DMS79 treated with DMSO at 0.1 percent for 48 hours (cell line): ENCODE measurements at places on chromosomes 12 and 14.

GRCh38 chr12:64999148-64999425 lies 122.0 kb downstream of the WIF1 start:
- no peak for DNase-seq

DNA sequence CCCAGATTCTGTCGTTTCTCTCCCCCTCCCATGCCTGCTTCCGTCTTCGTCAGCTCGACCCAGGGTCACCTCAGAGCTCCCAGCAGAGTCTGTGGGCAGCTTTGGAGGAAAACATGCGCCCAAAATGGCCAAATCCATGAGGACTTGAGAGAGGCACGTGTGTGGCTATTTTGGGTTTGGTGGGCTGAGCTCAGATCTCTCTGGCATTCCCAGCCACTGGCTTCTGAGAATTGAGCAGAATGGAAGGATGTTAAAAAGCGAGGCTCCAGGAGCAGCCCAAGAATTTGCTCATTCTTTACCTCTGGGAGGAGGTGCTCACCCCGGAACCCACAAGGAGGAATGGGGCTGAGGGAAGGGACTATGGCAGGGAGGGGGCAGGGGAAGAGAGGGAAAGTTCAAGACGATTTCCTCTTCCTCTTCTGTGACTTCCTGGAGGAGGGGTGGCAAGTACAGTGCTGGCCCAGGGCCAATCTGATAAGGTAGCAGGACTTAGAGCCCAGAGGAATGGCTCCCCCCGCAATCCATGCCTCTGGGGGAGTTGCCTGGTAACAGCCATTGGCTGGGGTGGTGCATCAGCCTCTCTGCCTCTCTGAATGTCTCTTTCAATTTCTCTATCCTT lies 20.1 kb downstream of the TSPAN9 start:
- DNase-seq: peak; percentile 79

- DNase-seq: no peak
Observed at GRCh38 chr12:20415641-20416040, 47.3 kb downstream of the PDE3A start.

- no peak for DNase-seq
Observed at GRCh38 chr14:74400031-74400685, 25.9 kb downstream of the SYNDIG1L start.

DNA sequence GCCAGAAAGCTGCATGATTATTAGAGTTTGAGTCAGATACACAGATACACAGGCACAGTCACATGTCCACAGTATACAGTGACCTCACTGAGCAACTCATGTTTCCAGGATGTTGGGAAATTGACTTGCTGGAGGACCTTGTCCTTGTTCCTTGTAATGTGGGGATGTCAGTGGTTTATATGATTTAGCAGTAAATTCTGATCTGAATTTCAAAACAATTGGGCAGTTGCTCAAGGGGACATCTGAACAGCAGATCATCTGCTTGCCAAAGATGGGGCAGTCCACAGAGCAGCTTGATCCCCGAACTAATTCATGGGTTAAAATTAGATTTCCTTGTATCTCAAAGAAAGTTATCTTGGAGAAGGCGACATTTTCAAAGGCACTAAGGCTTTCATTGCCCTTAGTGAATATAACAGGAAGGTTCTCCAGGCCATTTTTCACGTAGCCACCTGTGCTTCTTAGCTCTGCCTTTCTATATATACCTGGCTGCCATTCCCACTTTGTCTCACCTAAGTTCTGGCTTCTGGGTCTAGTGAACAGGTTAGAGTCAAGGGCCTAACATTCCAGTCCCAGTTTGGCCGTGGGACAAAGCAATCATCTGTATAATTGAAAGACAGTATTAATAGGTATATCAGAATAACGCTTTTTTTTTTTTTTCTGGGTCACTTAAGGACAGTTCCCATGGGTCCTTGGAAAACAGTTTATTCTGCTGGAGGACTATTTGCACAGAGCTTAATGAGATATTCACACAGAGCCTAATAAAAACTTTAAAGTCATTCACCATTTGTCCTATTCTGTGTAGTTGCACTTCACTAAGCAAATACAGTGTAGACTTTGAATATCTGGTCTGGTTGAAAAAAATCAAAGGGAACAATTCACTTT lies 64.9 kb upstream of the STRN3 start:
- DNase-seq: peak; percentile 94

GRCh38 chr12:34396861-34397590 lies 374.7 kb downstream of the ALG10 start:
- no peak for DNase-seq

DNA sequence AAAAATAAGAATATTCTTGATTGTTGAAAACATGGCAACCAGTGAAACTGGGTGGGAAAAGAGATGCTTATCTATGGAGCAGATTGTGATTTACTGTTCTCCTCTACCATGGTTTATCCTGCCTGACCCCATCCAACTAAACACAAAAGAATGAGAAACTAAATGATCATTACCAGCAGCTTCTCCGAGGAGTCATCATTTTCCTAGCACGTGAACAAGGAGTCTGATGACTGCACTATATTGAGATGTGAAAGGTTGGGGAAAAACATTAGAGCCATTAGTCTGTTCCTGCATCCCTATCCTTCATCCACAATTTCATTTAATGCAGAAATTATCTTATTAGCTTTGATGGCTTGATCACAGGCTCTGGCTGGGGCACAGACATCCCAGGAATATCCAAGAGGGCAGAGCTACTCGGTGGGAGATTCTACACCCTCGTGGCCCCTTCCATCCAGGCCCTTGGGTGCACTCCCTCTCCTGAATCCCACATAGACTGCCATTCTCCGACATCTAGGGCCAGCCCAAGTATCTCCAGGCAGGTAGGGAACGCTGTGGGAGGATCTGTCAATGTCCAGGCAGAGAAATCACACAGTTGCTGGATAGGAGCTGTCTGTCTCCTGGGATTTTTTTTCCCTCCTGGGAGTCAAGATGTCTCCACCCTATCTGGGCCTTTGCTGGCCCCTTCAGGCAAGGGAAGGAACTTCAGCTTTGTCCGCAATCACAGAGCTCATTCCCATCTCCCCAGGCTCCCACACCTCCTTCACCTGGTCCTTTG lies 43.3 kb upstream of the DHRS4 start:
- peak; percentile 22 for DNase-seq

GRCh38 chr12:14771651-14772137 lies 31.6 kb downstream of the WBP11 start:
- peak; percentile 29 for DNase-seq

- DNase-seq: peak; percentile 51
Observed at GRCh38 chr12:15244341-15244740, 23.1 kb upstream of the RERG start.

- DNase-seq: no peak
Observed at GRCh38 chr14:103562179-103562428, 353 bp downstream of the BAG5 start.

DNA sequence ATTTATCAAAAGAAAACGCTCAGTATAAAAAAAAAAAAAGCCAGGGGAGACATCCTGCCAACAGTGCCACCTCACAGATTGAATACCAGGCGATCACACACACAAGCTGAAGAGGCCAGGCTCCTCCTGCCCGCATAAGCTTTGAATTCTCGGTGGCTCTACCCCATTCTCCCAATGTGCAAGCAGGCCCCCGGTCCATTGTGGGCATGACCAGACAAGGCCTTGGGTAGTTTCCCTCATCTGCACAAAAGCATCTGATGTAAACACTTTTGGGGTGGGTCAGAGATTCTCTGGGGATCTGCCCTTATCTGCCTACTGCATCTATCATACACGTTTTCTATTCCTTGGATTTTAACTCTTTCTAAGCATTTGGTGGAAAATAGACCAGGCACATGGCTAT lies 16.2 kb downstream of the KLRF2 start:
- DNase-seq: no peak

DNA sequence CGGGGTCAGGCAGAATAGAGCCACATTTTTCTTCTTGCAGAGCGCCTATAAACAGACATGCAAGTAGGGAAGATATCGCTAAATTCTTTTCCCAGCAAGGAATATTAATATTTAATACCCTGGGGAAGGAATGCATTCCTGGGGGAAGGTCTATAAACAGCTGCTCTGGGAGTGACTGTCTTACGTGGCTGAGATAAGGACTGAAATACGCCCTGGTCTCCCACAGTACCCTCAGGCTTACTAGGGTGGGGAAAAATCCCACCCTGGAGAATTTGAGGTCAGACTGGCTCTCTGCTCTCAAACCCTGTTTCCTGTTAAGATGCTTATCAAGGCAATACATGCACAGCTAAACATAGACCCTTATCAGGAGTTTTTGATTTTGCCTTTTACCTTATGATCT lies 262.3 kb downstream of the CEP128 start:
- DNase-seq: no peak

DNA sequence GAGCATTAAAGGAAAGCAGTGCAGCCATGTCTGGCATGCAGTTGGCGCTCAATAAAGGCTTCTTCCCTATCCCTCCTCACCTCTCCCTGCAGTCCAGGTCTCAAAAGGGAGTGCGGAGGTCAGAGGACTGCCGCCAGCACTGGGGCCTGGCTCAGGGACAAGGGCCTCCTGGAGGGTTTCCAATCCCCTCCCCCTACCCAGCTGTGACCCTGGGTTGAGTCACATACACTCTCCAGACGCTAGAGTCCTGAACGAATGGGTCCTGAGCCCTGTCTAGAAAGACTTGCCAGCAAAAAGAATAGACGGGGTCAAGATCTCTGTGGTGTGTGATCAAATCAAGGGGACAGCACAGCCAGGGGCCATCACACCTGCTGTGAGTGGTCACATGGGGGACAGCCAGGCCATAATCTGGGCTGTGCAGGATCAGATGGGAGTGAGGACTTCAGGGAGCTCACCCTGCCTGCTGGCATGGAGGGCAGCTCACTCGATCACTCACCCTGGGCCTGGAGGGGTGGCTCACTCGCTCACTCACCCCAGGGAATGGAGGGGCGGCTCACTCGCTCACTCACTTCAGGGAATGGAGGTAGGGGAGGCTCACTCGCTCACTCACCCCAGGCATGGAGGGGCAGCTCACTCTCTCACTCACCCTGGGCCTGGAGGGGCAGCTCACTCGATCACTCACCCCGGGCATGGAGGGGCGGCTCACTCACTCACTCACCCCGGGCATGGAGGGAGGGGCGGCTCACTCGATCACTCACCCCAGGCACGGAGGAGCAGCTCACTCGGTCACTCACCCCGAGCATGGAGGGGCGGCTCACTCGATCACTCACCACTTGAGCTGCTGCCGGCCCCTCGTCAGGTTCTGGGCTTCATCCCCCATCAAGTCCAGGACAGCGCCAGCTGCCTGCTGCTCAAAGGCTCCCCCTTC lies 12.8 kb downstream of the CFAP73 start:
- peak; percentile 15 for DNase-seq

- no peak for DNase-seq
Observed at GRCh38 chr12:47709671-47710070, 3.8 kb upstream of the RPAP3 start.

DNA sequence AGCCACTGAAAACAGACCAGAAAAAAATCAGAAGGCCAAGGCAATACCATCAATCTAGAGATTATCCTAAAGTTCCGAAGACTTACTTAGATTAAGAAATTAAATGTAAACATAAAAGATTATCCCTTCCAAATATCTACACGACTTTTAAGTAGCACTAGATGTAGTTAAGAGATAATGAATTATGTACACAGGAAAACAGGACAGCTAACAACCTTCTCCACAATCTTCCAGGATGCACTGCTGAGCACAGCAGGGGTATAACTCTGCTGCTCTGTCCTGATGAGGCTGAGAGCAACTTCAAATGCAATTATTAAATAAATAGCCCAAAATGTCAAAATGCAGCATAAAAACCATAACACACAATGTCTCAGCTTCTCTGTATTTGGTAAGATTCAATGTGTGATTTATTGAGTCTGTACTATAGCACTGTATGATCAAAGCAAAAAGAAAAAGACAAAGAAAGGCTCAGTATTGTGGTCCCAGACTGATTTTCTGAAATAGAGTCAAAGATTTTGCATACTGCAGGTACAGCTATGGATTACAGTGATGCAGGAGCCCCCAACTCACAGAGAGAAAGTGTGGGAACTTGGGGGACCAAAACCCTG lies 56.9 kb downstream of the TMTC1 start:
- DNase-seq: no peak

DNA sequence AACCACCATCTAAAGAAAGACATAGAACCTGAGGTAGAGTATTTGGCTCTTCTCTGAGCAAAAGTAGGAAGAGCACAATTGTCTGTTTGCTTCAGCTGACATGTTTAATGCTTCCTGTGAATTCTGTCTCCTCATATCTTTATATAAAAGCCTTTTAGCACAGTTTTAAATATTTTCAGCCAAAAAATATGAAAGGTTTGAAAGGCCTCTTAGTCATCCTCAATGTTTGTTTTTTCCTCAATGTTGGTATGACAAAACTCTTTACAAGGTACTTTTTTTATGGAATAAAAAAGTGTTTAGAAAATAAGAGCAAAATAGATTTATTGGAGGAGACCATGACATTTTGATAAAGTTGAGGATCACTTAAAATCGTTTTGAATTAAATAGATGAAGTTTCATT lies 360.9 kb downstream of the NAV3 start:
- DNase-seq: no peak

GRCh38 chr12:6701078-6701768 lies 608 bp upstream of the PIANP start:
- DNase-seq: no peak

DNA sequence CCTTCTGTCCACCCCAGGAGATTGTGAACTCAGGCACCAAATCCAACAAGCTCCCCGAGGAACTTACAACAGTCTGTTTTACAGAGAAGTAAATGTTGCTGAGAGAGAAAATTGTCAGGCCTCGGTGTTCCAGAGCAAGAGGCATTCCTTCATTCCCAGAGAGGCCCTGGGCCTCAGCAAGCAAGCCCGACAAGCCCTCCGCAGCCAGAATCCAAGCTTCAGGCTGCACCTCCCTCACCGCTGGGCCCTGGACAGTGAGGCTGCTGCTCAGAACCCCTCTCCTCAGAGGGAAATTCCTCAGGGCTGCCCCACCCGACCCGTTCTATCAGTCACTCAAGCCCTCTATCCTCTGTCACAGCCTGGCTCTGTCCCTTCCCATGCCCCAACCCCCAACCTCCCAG lies 56.4 kb downstream of the ZFP36L1 start:
- no peak for DNase-seq

DNA sequence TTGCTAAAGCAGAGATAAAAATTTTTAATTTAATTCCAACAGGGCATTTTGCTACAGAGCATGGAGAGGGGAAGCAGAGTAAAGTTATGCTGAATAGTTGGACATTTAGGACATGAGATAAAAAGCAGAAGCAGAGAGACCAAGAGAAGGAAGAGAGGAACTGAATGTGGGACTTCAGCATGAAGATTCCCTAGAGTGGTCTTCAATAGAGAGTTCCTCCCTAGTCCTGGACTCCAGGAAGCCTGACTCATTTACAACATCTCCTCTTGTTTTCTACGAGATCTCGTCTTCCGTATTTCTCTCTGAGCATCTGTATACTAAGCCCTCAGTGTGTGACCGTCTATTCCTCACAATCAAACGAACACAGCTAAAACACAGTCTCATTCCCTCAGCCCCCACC lies 35.2 kb upstream of the IFT81 start:
- no peak for DNase-seq
